ENCODE measurements at places on chromosomes 7 and 10. TPM values are rescaled to one million over a fixed set of nuclear protein-coding genes. Genes with fewer than 3 reads are reported as not detected.

DNA sequence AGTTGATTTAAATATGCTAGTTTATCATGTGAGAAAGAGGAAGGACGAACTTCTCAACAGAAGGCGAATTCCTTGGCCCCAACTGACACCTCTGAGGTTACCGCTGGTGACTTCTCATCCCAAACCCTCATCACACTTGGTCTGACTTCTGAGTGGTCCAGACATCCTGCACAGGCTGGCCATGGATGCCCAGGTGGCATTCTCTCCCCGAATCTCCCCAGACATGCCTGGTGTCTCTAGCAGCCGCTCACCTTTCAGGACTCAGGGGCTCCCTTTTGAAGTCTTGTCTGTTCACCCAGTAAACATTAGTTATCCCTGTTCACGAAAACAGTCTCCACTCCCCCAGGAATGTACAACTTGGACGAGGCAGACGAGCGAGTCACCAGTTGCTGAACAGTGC lies 157.7 kb downstream of the ADARB2 start:
- no peaks in the 10 kb centered on the region for H3K36me3 ChIP-seq
- H3K4me3 ChIP-seq, result no peak overlapping the region
- H3K4me1 ChIP-seq, result no peaks in the 10 kb centered on the region
- no peak overlapping the region for H3K27ac ChIP-seq

Gene SFTPA1
- total RNA-seq, result not detected

DNA sequence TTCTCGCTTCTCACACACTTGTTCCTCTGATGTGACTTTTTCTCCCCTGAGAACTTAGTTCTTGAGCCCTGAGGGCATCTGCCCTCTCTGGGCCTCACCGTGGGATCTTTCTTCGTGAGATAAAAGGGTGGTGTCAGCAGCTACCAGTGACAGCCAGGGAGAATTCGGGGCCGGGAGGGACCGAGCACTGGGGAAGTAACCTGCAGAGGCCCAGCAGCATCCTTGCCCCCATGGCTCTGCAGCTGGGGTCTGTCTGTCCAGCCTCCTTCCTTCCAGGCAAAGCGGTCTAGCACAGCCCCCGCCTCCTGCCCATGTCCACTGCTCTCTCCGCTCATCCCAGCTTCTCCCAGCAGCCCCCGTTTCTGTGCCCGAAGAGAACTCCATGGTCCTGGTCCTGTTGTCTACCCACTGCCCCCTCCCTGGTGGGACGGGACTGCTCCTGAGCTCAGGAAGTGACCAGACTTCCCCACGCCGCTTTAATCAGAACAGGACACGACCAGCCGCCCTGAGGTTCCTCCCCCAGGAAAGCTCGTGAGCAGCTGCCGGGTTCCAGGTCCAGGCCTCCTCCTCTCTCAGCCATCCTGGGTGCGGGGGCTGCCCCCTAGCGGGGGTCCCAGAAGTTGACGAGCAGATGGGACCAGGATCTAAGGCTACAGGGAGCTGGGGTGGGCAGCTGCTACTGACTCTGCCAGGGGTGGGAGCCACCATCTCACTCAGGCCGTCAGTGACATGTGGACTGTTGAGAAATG lies 187.5 kb downstream of the WDR37 start:
- no peak for DNase-seq
- peaks cover 7% of the 10 kb centered on the region for H3K27me3 ChIP-seq
- H3K27ac ChIP-seq, result no peak overlapping the region
- no peaks in the 10 kb centered on the region for H3K4me1 ChIP-seq
- H3K36me3 ChIP-seq, result no peaks in the 10 kb centered on the region

Gene FGL2
- 21.7 TPM for total RNA-seq

DNA sequence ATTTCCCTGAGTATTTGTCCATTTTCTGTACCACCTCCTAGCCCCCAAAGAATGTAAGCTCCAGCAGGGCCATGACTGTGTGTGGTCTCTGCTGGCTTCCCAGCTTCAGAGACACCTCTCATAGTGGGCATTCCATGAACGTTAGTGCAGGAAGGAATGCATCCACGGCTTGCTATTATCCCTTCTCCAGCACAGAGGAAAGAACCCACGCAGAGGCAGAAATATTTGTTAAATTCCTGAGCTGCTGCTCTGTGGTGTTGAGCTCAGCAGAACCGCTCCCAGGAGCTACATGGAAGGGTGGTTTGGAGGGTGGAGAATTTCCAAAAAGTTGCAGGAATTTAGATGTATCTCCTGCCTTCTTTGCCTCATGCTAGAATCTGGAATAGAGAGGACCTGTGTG lies 275.2 kb downstream of the POU6F2 start:
- H3K4me1 ChIP-seq, result no peaks in the 10 kb centered on the region
- no peaks in the 10 kb centered on the region for H3K27me3 ChIP-seq
- DNase-seq, result no peak
- H3K36me3 ChIP-seq, result no peaks in the 10 kb centered on the region
- H3K4me3 ChIP-seq, result no peak overlapping the region

DNA sequence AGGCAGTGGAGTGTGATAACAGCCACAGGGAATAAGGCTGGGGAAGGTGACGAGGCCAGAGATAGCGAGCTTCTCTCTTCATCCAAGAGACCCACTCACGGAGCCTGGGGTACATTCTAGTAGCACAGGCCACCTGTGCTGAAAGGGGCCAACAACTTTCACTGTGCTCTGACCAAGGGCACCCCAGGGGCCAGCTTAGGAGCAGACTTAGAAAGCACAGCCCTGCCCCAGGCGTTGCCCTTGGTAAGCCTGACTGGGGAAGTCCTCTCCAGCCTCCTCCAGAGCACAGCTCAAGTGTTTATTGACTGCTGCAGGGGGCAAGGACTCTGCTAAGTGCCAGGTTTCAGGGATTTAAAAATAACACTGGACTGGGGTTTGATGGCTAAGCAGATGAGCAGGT lies 44.7 kb downstream of the EBF3 start:
- no peak overlapping the region for H3K4me3 ChIP-seq
- H3K4me1 ChIP-seq, result peaks cover 37% of the 10 kb centered on the region
- no peak overlapping the region for H3K27ac ChIP-seq

Gene GFRA1
- total RNA-seq, result 41.5 TPM

GRCh38 chr10:16686054-16686902 lies 130.9 kb downstream of the RSU1 start:
- H3K4me1 ChIP-seq, result no peaks in the 10 kb centered on the region
- H3K36me3 ChIP-seq, result no peaks in the 10 kb centered on the region
- no peak overlapping the region for H3K27ac ChIP-seq

GRCh38 chr7:35596061-35596460 lies 98.9 kb downstream of the HERPUD2 start:
- H3K4me1 ChIP-seq, result no peaks in the 10 kb centered on the region
- H3K27me3 ChIP-seq, result no peaks in the 10 kb centered on the region
- H3K4me3 ChIP-seq, result no peak overlapping the region
- H3K36me3 ChIP-seq, result no peaks in the 10 kb centered on the region

GRCh38 chr7:137276189-137276588 lies 67.3 kb downstream of the PTN start:
- no peaks in the 10 kb centered on the region for H3K36me3 ChIP-seq
- no peaks in the 10 kb centered on the region for H3K27me3 ChIP-seq
- H3K27ac ChIP-seq, result no peak overlapping the region
- H3K4me1 ChIP-seq, result no peaks in the 10 kb centered on the region
- no peak overlapping the region for H3K4me3 ChIP-seq
- no peak for DNase-seq

DNA sequence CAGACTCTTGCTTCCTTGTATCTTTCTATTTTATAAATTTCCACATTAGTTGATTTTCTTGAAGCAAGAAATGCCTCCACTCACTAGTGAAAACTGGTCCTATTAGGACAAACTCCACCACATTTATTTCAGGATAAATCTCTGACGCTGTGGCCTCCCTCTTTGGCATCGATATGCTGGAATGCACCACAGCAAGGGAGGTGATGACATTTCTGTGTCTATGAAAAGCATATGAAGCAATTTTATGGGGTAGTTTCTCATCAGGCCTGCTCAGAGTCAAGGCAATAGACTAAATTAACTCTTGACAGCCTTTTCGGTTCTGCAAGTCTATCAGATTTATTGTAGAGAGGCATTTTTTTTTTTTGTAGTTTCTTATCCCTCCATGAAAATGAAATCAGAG lies 304.4 kb downstream of the ZEB1 start:
- H3K4me3 ChIP-seq, result no peak overlapping the region
- DNase-seq, result peak; percentile 90
- no peaks in the 10 kb centered on the region for H3K36me3 ChIP-seq

GRCh38 chr7:45105588-45106188 lies 5.8 kb downstream of the TBRG4 start:
- H3K4me3 ChIP-seq, result no peak overlapping the region
- H3K4me1 ChIP-seq, result peaks cover 3% of the 10 kb centered on the region
- H3K27ac ChIP-seq, result no peak overlapping the region
- no peak for DNase-seq
- peaks cover 84% of the 10 kb centered on the region for H3K36me3 ChIP-seq

DNA sequence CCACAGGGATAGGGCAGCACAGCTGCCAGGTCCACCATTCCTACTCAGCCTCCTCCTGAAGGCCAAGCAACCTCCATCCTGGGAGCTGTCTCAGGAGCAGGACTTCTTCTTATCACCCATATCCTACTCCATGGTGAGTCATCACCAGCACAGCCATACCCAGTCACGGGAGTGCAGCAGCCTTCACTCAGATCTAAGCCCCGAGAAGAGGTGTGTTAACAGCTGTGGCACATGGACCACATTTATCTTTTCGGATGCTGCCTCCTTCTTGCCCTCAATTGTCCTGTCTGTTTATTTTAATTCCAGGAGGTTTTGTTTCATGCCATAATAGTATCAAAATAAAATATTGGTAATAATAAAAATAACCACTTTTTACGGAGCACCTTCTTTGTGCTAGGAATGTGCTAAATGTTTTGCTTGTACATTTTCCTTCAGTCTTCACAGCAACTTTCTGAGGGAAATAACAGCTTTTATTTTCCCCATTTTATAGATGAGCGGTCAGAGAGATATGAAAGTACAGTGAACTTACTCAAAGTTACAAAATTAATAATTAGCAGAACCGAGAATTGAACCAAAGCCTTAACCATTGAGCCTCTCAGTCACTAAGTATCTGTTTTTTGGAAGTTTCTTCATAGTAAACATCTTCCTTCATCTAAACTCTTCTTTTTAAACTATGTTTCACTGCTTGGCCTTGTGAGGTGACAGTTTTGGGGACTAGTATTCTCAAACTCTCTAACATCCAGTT lies 2.5 kb upstream of the KEL start:
- no peak overlapping the region for H3K27ac ChIP-seq
- H3K36me3 ChIP-seq, result no peaks in the 10 kb centered on the region
- no peaks in the 10 kb centered on the region for H3K4me1 ChIP-seq
- no peaks in the 10 kb centered on the region for H3K27me3 ChIP-seq

Gene WNT8B
- total RNA-seq, result not detected

Gene PRLHR
- total RNA-seq, result not detected

Gene GATA3
- total RNA-seq, result 0.18 TPM

- no peak overlapping the region for H3K4me3 ChIP-seq
- no peak overlapping the region for H3K27ac ChIP-seq
- peaks cover 11% of the 10 kb centered on the region for H3K4me1 ChIP-seq
- H3K36me3 ChIP-seq, result no peaks in the 10 kb centered on the region
- DNase-seq, result no peak
Observed at GRCh38 chr10:121078036-121078435, 226.9 kb downstream of the WDR11 start.

DNA sequence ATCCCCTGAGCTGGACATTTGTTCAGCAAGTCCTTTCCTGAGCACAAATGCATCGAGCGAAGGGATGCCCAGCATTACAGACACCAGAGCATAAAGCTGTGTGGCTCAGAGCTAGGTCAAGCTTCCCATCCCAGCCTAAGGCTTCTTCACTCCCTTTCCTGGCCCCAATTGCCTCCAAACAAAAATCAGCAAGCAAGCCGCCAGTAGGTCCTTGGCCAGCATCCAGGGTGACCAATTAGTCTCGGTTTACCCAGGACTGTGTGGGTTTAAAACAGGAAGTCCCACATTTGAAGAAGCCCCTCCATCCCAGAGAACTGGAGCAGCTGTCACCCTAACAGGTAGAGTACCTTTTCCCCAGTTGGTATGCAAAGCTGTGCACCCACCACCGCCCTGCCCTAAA lies 51.2 kb downstream of the PRKAG2 start:
- no peak for DNase-seq
- H3K27ac ChIP-seq, result no peak overlapping the region
- H3K27me3 ChIP-seq, result peaks cover 5% of the 10 kb centered on the region
- H3K4me1 ChIP-seq, result peaks cover 28% of the 10 kb centered on the region

DNA sequence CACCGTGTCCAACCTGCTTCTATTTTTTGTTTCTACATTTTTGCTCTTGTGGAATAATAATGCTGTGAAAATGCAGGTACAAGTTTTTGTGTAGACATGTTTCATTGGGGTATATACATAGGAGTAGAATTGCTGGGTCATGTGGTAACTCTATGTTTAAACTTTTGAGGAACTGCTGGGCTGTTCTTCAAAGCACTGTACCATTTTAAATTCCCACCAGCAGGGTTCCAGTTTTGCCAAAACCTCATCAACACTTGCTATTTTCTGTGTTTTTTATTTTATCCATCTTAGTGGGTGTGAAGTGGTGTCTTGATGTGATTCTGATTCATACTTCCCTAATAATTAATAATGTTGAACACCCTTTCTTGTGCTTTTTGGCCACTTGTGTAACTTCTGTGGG lies 138.6 kb downstream of the RGS10 start:
- no peak overlapping the region for H3K4me3 ChIP-seq
- no peak for DNase-seq
- H3K27ac ChIP-seq, result no peak overlapping the region
- H3K4me1 ChIP-seq, result peaks cover 60% of the 10 kb centered on the region
- peaks cover 3% of the 10 kb centered on the region for H3K36me3 ChIP-seq
- no peaks in the 10 kb centered on the region for H3K27me3 ChIP-seq

- H3K27me3 ChIP-seq, result no peaks in the 10 kb centered on the region
- H3K36me3 ChIP-seq, result no peaks in the 10 kb centered on the region
- no peak overlapping the region for H3K27ac ChIP-seq
Observed at GRCh38 chr7:40315277-40315676, 180.5 kb downstream of the SUGCT start.

DNA sequence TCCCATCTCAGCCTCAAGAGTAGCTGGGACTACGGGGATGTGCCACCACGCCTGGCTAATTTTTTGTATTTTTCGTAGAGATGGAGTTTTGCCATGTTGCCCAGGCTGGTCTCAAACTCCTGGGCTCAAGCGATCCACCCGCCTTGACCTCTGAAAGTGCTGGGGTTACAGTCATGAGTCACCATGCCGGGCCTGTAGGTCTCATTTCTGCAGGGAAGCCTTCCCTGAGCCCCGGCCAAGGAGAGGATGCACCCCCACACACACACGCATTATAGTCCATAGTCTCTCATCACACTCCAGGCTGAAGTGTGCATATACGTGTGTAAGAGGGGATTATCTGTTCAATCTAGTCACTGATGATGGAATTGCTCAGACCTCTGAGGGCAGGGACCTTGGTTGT lies 29.3 kb downstream of the KCNMA1 start:
- no peak for DNase-seq
- no peak overlapping the region for H3K4me3 ChIP-seq
- peaks cover 17% of the 10 kb centered on the region for H3K4me1 ChIP-seq
- H3K27ac ChIP-seq, result no peak overlapping the region
